D341Med (cell line): ENCODE measurements at places on chromosomes 7 and 10.

DNA sequence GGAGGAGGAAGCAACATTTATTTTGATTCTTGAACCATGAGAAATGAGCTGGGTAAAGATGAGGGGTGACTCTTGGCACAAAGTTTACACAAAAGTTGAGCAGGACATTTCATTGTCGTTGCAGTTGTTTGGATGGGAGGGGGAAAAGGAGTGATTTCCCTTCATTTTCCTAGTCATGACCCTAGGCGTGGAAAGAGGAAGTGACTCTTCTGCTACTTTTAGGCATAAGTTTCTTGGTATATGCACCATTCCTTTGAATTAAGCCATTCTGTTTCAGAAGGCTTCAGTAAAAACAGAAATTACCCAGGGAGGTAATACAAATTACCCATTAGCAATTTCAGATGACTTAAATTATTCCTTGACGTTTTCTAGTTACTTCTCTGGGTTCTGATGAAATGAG lies 113.9 kb upstream of the FAM171A1 start:
- DNase-seq, result no peak

GRCh38 chr7:136389933-136390332 lies 412.8 kb upstream of the MTPN start:
- DNase-seq, result no peak

DNA sequence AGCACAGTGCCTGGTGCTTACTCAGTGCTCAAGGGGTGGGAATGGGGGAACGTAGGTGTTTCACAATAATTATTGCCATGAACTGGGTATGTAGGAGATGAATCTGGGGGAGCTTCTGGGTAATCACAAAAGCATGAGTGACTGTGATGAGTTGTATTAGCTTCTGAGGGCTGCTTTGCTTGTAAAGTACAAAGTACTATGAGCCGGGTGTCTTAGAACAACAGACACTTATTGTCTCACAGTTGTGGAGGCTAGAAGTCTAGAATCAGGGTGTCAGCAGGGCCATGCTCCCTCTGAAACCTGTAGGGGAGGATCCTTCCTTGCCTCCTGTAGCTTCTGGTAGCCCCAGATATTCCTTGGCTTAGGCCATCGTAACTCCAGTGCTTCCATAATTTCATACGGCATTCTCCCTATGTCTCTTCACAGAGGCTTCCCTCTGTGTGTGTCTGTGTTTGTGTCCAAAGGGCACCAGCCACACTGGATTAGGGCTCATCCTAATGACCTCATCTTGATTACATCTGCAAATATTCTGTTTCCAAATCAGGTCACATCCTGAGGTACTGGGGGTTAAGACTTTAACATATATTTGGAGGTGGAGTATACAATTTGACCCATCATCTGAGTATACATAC lies 84.8 kb upstream of the AGBL3 start:
- DNase-seq, result no peak

GRCh38 chr7:154868921-154869320 lies 134.0 kb downstream of the PAXIP1 start:
- DNase-seq, result no peak

GRCh38 chr7:158861004-158861787 lies 4.8 kb downstream of the DYNC2I1 start:
- no peak for DNase-seq

GRCh38 chr10:73032536-73032935 lies 64.1 kb downstream of the P4HA1 start:
- no peak for DNase-seq

- no peak for DNase-seq
Observed at GRCh38 chr7:39133088-39133487, 155.4 kb downstream of the POU6F2 start.

- no peak for DNase-seq
Observed at GRCh38 chr7:116633131-116633988, 38.6 kb upstream of the MET start.

- DNase-seq, result no peak
Observed at GRCh38 chr10:111650088-111650487, 533.5 kb downstream of the GPAM start.

DNA sequence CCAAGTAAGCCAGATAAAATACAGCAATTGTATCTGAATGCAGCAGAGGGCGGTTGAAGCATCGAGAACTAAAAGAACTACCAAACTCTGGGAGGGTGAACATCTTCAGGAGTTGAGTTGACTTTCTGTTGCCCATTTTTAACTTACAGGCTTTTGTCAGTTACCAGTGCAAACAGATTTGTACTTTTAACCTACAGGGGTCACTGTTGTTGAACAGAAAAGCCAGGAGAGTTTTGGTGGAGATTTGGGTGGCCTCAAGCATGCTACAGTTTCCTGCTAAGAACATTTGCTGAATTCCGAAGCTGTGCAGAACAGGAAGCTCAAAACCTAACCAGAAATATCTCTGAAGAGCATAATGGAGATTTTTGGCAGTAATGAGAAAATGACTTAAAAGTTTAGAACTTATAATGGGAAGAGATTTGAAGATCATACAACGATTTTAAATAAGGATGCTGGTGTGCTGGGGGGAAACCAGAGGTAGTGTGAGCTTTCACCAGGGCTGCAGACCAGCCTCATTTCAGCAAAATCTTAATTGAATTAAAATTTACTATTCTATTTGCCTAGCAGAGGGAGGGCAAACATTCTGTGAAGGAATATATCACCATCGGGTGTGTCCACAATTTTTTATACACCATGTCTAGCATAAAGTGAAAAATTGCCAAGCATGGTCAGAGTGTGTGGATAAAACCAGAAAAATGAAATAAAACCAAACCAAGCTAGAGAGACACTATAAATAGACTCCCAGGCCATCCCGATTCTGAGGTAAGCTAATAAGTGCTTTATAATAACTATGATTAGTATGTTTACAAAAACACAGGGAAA lies 208.6 kb upstream of the CCDC6 start:
- DNase-seq, result peak; percentile 68

GRCh38 chr10:65788271-65788670 lies 1137.6 kb upstream of the LRRTM3 start:
- DNase-seq, result no peak

DNA sequence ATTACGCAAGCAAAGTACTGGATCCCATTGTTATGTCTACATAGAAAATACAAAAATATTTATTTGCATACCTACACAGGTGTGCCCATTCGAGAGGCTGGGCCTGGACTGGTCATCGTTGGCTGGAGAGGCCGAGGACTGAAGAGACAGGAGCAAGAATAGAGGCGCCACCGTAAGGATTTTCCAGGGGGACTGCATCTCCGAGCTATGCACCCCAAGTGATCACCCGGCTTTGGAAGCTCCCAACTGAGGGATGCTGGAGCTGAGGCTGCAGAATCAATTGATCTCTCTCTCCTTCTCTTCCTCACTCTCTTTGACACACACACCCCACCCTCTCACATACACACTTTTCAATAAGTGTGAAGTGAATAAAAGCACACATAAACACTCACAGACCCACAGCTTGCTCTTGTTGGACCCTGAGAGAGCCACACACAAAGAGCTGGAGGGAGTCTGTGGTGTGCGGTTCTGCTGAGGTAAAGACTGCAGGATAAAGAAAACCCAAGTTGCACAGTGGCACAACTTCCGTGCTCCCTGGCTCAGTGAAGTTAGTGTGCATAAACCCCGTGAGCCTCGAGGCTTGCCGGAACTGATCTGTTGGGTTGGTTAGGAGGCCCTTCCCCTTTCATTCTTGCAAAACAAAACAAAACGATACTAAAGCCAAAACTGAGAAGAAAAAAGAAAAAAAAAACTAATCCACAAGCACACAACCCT lies at the start of gene AOAH:
TSS of gene AOAH (minus strand) at position 544 of the 714 bp plus-strand sequence. CDS start at position 198, 346 bp downstream.
- DNase-seq, result no peak

GRCh38 chr7:34075523-34076370 lies 170.4 kb downstream of the BMPER start:
- DNase-seq, result no peak

DNA sequence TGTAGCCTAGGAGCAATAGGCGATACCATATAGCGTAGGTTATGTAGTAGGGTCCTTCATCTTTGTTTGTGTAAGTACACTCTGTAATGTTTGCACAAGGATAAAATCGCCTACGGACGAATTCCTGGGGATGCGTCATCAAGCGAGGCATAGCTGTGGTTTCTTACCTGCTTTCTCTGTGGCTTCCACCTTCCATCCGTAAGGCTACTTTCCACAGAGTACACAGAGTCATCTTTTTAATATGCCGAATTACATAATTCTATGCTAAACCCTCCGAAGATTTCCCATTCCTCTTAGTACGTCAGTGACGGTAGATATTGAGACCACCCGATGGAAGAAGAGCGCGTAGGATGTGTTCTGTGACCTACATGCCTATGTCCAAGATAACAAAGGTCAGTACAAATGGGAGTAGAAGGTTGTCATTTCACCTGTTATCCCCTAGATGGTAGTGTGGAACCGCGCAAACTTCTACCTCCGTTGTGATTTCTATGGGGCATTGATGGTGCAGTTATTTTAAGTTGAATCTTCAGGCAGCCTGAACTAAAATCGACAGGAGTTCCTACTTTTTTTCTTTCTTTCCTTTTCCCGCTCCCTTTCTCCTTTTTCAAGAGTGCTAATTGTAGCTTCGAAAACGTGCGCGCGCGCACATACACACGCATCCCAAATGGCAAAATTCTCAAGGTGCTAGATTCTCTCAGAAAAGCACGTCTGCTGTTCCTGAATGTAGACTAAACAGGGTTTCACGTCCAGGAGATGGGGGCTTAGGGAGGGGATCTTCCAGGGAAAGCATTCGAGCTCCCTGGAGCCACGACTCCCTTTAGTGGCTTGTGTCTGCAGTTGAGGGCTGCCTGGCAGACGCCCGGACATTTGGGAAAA lies 111.7 kb upstream of the MBL2 start:
- DNase-seq, result peak; percentile 71

DNA sequence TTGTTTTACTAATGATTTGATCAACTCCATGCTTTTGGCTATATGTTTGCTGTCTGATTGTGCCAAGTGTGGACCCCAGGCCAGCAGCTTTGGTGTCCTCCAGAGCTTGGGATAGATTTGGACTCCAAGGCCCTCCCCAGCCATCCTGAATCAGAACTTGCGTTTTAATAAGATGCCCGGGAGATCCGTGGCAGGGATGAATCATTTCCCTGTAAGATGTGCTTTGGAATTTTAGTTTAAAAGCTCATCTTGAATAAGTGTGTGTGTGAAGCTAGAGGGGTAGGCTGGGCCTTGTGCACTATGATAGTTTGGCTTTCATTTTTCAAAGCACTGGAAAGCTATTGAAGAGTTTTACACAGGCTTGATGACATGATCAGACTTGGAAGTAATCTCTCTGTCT lies 66.2 kb upstream of the SDK1 start:
- DNase-seq, result no peak

GRCh38 chr7:145797507-145797906 lies 319.1 kb upstream of the CNTNAP2 start:
- no peak for DNase-seq

GRCh38 chr10:63260860-63261251 lies 127.7 kb downstream of the NRBF2 start:
- DNase-seq, result no peak

GRCh38 chr7:25260862-25261494 lies 32.7 kb upstream of the NPVF start:
- DNase-seq, result no peak
